ENCODE measurements at places on chromosomes 4 and X.
A peak's percentile ranks its signal among the peaks of the same experiment; 100 is the strongest.

DNA sequence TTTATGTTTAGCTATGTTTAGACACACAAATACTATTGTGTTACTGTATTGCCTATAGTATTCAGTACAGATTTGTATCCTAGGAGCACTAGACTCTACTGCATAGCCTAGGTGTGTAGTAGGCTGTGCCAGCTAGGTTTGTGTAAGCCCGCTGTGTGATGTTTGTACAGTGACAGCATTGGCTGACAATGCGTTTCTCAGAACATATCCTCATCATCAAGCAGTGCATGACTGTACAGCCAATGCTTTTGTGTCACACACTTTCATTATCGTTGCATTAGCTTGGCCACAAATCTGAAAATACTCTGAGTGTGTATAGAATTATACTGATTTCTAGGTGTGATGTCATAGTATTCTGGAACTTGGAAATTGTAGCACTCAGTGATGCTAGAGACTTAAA, 63.4 kb downstream of the CLDN34 start:
- no peak for DNase-seq

DNA sequence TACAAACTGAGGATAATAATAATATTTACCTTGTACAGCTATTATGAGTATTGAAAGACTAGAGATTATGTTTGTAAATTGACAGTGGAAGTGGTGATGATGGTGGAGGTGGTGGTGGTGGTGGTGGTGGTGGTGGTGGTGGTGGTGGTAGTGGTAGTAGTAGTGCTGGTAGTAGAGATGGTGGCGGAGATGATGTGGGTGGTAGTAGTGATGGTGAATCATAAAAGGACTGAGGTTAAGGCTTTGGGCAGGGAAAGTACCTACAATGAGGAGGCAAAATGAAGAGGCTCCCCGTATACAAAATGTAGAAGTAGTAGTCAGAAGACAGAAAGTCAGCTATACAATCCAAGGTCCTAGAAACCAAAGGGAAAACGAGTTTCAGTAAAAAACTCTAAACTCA, 214.1 kb downstream of the BCOR start:
- DNase-seq, result peak; percentile 23

DNA sequence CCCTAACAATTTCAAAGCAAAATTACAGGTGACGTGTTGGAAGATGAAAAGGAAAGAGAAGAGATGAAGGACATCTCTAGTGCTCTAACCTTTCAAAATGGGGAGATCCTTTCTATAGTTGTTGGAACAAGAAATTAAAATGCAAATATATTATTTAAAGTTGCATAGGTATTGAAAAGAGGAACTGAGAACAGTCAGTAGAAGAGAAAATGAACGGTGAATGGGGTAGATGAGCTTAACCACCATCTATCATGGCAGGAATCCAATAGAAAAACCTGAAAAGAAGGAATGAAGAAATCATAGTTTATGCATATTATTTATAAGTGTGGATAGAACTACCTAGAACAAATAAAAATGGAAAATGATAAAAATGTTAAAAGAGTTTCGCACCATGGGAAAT, 42.0 kb downstream of the ANXA5 start:
- no peak for DNase-seq

GRCh38 chr4:147996859-147997258, 265.0 kb downstream of the ARHGAP10 start:
- DNase-seq, result no peak

GRCh38 chr4:168480931-168481611, 779 bp upstream of the DDX60L start:
- no peak for DNase-seq

- DNase-seq, result no peak
Measured at GRCh38 chrX:12249997-12250396, 111.7 kb downstream of the FRMPD4 start.

DNA sequence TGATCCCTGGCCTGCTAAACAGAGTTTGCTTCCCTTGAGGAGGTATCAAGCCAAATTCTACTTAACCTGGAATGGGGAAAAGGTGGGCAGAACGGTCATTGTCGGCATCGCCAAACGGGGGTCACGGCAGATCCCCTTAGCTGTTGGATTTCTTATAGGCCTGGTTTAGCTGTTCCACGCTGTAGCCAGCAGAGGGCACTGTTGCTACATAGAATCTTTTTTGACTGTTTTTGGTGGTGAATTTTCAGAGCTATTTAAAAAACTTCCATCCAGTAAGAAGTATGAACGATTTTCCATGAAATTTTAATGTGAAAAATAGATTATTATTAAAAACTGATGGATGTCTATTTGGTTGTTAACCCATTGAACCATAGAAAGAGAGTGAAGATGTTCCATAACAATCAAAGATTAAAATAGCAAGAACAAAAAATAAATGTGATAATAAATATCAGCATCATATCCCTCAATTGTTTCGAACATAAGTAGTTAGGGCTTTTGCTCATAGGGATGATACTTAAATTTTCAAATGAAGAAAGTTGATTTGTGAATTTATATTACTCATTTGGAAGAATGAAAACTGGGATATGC, 56.6 kb downstream of the LINC00632 start:
- DNase-seq, result peak; percentile 5
